Stimulated activated CD8-positive, alpha-beta memory T cell treated with anti-CD3 and anti-CD28 coated beads, Interleukin-4, amount 100 ng/mL, for 4 hours (primary cell): ENCODE measurements at places on chromosomes 13 and 19.

- DNase-seq = no peak
These were observed 13.1 kb downstream of the IGFL3 start for GRCh38 chr19:46111376-46111775.

DNA sequence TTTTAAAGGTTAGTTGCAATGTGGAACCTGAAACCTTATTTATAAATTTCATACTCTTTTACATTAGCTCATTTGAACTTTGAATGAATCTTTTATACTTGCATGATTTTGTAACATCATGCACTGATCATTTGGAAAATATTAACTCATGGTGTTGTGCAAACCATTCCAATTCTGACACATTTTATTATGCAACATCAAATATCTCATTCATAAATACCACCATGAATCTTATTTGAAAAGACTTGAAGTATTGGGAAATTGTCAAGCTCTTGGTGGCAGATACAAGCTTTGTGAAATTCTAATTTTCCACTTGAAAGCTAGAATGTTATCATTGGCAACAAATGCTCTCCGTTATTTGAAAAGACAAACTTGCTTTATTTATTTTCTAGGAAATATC lies 379.9 kb upstream of the PCDH20 start:
- no peak for DNase-seq

GRCh38 chr13:59770451-59770850 lies 393.3 kb downstream of the DIAPH3 start:
- no peak for DNase-seq

DNA sequence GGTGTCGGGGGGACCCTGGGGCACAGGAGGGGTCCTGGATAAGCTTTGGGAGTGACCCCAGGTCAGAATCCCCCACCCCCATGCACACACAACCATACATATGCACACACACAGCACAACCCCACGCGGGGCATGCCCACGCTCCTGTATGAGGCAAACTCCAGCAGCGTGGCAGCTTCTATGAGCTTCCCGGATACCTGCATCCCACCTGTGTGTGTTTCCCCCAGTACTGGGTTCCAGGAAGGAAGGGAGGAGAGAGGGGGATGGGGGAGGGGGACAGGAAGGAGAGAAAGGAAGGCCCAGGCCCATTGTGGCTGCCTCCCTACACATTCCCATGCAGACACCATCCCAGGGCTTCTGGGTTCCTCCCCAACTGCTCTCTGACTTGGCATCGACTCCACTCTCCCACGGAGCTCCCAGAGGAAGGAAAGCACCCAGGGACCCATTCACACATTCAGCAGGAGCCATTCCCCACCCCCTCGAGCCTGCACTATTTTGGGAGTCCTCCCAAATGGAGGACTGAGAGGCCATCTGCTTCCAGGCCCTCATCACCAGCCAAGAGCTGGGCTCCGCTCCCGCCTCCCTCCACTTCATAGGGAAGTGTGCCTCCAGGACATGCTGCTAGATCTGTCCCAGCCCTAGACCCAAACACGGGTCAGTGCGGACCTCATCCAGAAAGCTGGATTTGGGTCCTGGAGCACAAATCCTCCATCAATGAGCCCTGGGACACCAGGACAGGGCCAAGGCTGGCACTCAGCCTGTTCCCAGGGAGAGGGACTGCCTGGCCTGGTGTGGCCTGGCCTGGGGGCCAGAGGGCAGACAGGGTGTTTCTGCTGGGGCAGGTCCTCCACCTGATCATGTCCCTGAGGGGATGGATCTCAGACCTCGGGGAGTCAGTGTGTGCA lies 13.2 kb downstream of the PRR36 start:
- DNase-seq = no peak

GRCh38 chr19:51394050-51394836 lies 3.9 kb upstream of the C19orf84 start:
- peak; percentile 75 for DNase-seq

GRCh38 chr13:79989217-79989661 lies 351.7 kb downstream of the SPRY2 start:
- no peak for DNase-seq

DNA sequence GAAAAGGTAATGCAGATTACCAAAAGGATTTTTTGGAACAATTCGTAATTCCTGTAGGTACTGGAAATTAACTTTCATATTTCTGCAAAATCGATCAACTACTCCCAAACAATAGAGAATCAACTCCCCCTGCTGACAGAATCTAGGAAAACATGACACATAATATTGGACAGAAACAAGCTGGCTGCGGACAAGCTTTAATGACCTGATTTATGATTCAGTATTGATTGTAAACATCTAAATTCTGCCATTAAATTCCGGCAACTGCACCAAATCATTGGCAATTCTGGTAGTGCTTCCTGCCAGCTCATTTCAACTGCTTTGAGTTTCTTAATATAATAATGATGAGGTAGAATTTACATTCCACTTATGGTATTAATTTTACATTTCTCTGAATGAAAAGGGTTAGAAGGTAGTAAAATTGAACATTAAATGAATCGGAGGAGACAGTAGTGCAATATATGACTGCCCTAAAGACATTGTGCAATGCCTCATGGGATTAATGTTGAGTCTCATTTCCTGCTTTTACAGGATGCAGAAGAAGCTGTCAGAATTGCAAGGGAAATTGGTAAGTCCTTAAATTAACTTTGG lies 146.5 kb downstream of the PCCA start:
- no peak for DNase-seq

GRCh38 chr19:19064811-19065745 lies 1.3 kb downstream of the SLC25A42 start:
- DNase-seq = no peak

- DNase-seq = no peak
These were observed 3.3 kb upstream of the MYADM start for GRCh38 chr19:53864308-53864836.

- no peak for DNase-seq
These were observed 1068.1 kb upstream of the PCDH20 start for GRCh38 chr13:62483774-62484173.
